ENCODE measurements at places on chromosomes 6 and 20.

GRCh38 chr6:115976321-115976870, 84.3 kb downstream of the FRK start:
- DNase-seq = no peak

GRCh38 chr6:2477666-2478065, 232.3 kb upstream of the GMDS start:
- no peak for DNase-seq

- no peak for DNase-seq
Observed at GRCh38 chr6:32234934-32235333, 11.1 kb upstream of the NOTCH4 start.

- no peak for DNase-seq
Observed at GRCh38 chr6:107543088-107543487, 53.2 kb downstream of the SOBP start.

- no peak for DNase-seq
Observed at GRCh38 chr6:32405656-32406055, 1.3 kb downstream of the BTNL2 start.

DNA sequence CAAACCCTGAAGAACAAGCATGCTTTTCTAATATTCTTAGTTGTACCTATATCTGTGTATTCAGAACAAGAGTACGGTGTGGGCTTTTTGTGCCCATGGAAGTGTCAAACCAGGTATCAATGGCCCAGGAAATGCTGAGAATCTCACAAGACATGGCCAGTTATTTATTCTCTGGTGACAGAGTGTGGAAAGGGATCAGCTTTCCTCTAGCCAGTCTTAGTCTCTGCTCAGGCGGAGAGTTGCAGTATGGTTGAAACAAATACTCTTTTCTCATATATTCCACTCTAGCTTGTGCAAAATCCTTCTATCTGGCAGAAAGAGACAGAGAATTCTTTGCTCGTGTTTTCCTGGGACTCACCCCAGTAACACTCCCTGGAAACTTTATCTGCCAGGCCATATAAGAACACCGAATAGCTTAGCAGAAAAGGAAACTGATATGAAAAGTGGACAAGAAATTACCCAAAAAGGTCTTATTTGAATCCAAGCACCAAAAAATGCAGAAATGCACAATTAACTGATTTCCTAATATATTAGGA, 173.3 kb upstream of the RSPO3 start:
- DNase-seq = no peak

- DNase-seq = no peak
Observed at GRCh38 chr6:15077006-15077405, 168.9 kb upstream of the JARID2 start.

DNA sequence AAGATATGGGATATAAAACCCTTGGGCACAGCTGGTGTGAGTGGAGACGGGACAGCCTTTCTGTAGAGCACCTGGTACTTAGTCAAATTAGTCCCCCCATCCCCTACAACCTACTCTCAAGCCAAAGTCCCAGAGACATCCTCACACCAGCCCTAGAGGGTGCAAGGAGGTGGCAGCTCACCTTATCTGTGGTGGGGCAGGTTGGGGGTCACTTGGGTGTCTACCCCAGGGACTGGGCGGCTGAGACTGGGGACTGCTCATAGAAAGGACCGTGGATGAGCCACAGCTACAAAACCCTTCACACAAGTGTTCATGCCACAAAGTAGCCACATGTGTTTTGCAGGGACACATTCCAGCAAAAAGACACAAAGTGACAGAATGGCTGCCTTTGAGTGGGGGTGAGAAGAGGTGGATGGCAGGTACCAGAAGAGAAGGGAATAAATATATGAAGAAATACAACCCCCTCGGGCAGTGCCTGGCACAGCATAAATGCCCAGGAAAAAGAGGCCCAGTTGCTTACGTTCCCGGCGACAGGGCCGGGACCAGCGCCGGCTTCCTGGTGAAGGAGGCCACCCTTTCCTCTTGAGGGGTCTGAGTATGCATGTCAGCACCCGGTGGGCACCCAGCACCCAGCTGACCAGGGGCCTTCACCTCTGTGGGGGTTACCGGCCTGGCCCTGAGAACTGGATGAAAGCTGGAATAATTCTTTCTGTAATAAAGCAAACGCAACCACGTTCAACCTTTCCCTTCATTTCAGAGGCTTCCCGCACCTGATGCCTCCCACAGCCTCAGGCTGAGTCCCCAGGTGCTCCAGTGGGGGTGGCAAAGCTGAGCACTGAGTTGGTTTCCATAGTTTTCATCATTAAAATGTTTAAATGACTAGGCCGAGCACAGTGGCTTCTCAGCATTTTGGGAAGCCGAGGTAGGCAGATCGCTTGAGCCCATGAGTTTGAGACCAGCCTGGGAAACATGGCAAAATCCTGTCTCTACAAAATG, 14.4 kb upstream of the CEBPB start:
- peak; percentile 53 for DNase-seq

DNA sequence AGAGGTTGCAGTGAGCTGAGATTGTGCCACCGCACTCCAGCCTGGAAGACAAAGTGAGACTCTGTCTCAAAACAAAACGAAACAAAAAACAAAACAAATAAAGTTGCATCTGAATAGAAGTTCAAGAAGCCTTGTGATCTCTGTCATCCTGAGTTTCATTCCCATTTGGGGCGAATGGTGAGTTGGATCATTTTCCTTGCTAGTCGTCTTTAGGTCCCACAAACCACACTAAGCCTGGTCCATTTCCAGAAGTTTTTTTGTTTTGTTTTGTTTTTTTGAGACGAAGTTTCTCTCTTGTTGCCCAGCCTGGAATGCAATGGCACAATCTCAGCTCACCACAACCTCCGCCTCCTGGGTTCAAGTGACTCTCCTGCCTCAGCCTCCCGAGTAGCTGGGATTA, 33.8 kb downstream of the ZNF217 start:
- DNase-seq = no peak
